Activated T-cell treated with anti-CD3 and anti-CD28 coated beads for 1 hour (primary cell): ENCODE measurements at places on chromosomes 12 and 14.

- no peak for DNase-seq
Measured at GRCh38 chr12:9980126-9980525, 8.9 kb downstream of the CLEC12A start.

GRCh38 chr12:100404769-100405407 lies 48.0 kb downstream of the SLC17A8 start:
- DNase-seq, result no peak

DNA sequence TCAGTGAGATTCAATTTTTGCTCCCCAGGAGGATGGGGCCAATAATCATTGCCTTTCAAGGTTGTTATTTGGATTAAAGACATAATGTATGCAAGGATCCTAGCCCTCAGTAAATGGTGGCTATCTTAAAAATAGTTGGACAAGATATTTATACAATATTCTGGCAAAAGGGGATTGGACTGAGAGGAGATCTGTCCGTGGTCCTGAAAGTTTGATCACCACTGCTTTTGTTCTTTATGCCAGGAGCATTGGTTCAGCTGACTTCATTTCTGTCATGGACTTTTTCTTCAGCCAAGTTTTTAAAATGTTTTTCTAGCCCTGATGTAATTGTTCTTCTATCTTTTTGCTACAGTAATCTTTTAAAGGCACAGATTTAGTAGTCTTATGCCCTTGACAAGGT lies 70.2 kb upstream of the TCL1A start:
- DNase-seq, result no peak

GRCh38 chr12:132615579-132616038 lies 3.0 kb upstream of the P2RX2 start:
- no peak for DNase-seq

- no peak for DNase-seq
Measured at GRCh38 chr14:50471838-50472465, 60.4 kb downstream of the MAP4K5 start.

- DNase-seq, result no peak
Measured at GRCh38 chr14:80659783-80660182, 281.8 kb downstream of the CEP128 start.

DNA sequence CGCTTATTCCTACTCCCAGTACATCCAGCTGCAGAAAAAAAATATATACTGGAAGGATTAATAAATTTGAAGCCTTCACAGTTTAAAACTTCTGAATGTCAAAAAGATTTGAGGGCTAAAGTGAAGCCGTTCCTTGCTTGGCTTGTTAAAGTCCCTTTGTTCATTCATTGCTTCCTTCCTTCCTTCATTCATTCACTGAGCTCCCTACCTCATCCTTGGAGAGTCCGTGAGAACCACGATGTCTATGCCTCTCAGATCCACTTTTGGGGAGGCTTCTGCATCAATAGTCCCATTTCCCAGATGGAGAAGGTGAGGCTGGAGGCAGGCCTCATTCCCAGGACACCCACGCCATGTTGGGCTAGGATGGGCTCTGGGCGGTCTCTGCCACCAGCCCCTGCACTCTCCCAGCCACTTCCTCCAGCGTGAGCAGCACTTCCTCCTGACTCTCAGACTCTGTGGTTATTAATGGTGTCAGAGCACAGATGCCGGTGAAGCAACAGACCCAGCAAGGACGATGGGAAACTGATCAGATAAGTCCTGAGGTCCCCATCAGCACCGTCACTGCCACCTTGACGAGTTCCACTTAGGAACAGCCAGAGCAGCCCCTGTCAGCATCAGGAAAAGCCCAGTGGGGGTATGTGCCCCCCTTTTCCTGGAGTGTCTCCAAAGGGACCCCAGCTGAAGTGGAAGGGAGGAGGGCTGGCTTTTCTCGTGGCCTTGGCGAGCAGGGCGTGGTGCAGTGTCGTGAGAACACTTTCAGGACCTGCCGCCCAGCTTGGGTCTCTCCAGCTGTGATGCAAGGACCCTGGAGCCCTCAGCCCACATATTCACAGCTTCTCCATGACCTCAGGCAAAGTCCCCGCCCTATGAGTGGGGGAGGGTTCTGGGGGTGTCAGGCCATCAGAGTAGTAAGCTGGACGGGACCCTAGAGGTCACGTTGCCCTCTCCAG lies 21.2 kb downstream of the ASB2 start:
- DNase-seq, result no peak

GRCh38 chr12:24697295-24697694 lies 251.6 kb downstream of the BCAT1 start:
- no peak for DNase-seq

- no peak for DNase-seq
Measured at GRCh38 chr12:45298721-45299692, 83.1 kb downstream of the ANO6 start.
